Kidney glomerular epithelial cell (primary cell): ENCODE measurements at places on chromosomes 12 and 14.

DNA sequence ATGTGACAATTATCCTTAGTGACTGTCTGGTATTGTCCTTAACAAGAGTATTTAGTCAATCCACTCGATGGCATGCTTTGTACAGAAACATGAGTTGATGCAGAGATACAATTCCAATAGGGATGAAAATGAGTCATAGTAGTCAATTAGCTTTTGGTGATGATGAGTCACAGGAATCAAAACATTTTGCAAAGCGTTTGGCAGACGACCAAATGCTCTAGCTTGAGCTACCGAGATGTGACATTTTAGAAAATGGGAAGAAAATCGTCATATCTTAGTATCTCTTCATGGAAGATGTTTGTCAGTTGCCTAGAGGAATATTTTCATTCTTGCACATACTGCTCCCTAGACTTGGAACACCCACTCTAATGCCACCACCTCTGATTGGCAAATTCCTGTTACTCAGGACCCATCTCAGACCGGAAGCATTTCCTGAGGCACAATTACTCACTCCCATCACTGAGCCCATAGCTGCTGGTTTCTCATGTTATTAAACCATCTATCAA lies 95.0 kb downstream of the LMNTD1 start:
- peak; percentile 88 for DNase-seq

GRCh38 chr12:15534322-15534721 lies 212.0 kb downstream of the PTPRO start:
- no peak for DNase-seq

DNA sequence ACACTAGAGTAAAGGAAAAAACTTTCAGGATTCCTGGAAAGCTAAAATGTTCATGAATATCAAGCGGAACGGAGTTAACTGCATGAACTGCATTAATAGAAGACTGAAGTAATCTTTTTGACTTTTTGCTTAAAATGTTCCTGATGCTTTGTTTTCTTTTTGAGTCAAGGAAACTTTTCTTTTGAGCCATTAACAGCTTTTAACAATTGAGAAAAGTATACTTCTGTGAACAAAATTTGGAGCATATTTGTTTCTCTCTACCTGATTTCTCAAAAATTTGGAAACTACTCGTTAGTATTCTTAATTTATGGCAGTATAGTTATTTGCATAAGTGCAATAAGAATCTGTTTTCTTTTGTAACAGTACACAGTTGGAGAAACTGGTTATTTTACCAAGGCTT lies 78.5 kb downstream of the CALM1 start:
- DNase-seq: no peak

- no peak for DNase-seq
These were observed 3.3 kb downstream of the DDHD1 start for GRCh38 chr14:53149668-53150316.

DNA sequence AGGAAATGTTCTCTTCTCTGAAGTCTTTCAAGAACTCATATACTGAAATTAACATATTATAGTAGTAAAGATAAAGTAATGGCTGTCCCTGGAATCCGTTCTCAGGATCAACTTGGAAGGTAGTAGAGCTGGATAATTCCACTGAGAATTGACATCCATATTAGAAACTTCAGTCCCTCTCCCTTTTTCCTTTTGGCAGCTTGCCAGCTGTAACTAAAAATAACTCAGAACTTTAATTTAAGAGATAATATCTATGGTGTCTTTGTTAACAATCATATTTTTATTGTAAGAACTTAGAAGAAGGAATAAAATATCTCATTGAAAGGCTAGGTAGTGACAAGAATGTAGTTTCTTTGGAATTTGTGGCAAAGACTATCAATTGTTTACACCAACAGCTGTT lies 61.4 kb upstream of the PLEKHA5 start:
- DNase-seq: no peak

DNA sequence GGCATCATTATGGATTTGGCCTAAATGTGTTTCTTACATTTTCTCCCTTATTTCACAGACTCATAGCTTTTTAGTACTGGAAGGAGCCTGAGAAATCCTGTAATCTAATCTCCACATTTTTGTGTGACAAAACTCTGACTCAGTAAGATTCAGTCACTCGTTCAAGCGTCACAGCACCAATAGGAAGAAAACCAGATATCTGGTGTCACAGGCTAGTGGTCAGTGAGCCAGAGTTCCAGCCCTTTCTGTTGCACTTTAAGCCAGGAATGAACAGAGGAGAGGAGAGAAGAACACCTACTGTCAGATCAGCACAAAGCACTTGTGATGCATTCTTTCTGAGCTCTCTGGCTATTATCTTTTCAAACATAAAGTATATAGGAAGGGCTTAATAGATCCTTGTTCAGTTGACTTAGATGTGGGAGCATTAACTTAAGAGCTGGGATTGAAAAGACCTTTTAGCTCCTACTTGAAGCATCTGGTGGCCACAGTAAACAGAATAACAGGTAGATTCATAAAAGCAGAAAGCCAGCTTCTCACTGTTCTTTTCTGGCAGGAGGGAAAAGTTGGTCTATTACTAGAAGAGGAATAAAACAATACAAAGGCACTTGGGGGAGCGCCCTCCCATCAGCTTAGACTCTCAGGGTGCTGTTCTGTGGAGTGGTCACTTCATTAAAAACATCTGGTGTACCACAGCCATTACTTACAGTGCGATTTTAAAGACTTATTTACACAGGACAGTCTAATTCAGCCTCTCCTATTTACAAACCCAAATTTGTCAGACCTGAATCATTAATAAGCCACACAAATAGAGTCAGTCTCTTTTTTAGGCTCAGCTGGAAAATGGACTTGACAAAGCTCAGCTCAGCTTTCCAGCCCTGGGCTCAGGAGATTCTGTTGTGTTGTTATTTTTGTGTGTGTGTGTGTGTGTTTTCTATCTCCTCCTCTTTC lies 12.2 kb upstream of the NID2 start:
- DNase-seq: peak; percentile 99
